ENCODE measurements at places on chromosomes 11 and 22.

DNA sequence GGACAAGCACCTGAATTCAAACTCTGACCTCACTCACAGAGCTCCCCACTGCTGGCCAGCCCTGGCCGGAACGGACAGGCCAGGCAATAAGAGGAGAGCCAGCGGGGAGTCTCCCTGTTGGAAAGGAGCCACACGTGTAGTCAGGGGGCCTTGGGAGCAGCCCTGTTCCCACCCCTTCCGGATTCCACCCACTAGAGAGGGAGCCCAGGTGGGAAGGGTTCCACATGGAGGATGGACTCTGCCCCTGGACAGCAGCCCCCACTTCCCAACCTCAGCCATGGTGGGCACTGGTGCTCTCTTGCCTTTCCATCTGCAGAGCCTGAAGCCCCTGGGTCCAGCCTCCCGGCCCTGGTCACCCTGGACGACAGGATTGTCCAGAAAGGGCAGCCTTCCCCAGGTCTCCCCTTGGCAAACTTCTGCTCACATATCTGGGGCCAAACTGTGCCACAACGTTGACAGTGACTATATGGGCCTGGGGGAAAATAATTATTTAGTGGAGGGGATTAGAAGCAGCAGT is 7.5 kb upstream of the APOBEC3A start:
- DNase-seq, result no peak

DNA sequence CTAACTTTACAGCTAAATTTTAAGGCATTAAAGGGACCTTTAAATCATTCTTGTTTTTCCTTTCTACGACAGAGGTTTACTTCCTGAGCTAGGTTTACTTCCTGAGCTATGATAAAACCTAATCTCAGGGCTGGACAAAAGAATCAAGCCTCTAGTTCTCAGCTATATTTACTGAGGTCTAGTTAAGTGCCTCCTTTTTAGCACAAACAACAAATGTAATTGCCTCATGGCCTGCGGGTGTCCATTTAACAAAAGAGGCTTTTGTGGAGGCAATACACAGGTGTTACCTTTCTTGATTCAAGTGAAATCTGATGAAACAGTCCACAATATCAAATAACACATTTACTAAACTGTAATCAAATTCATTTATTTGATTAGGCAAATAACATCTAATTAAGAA is 67.3 kb downstream of the IMMP1L start:
- no peak for DNase-seq

- DNase-seq, result no peak
These were observed 56.9 kb downstream of the ME3 start for GRCh38 chr11:86615487-86615886.

GRCh38 chr11:45994371-45995341 is 72.2 kb downstream of the LARGE2 start:
- DNase-seq, result no peak

DNA sequence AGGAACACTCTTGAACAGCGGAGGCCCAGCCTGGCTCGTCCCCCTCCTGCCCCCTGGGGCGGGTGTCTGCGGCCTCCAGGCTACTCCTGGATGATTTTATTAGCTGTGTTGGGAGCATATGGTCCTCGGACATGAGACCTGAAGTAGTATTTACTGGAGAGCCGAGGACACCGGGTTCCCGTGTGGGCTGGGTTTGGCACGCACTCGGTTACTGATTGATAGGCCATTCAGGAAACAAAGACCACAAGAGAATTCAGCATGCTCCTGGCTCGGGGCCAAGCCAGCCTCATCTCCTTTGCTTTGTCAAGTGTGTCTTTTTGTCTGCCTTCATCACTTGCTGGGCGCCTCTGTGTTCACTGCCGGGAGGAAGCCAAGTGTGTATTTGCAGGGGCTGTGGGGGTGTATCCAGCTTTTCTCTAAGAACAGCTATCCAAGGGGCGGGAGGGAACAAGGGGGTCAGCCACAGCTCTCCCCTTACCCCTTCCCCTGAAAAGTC is 9.7 kb downstream of the FXYD2 start:
- peak; percentile 50 for DNase-seq

DNA sequence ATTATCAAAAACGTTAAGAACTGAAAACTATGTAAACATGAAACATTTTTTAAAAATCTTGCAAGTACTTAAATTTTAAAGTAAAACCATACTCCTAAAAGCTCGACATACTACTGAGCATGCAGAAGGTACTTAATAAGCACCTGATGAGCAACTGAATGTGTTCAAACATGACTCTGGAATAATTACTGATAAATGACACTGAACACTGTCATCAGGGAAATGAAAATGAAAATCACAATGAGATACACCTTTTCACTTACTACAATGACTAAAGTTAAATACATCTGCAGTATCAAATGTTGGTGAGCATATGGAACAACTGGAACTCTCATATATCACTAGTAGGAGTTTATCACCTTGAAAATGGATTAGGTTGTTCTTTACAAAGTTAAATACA is 65.2 kb downstream of the PICALM start:
- DNase-seq, result no peak
